Stimulated activated CD4-positive, alpha-beta T cell treated with anti-CD3 and anti-CD28 coated beads, Interleukin-15, amount 100 ng/mL, for 48 hours (primary cell): ENCODE measurements at places on chromosomes 4 and X.

DNA sequence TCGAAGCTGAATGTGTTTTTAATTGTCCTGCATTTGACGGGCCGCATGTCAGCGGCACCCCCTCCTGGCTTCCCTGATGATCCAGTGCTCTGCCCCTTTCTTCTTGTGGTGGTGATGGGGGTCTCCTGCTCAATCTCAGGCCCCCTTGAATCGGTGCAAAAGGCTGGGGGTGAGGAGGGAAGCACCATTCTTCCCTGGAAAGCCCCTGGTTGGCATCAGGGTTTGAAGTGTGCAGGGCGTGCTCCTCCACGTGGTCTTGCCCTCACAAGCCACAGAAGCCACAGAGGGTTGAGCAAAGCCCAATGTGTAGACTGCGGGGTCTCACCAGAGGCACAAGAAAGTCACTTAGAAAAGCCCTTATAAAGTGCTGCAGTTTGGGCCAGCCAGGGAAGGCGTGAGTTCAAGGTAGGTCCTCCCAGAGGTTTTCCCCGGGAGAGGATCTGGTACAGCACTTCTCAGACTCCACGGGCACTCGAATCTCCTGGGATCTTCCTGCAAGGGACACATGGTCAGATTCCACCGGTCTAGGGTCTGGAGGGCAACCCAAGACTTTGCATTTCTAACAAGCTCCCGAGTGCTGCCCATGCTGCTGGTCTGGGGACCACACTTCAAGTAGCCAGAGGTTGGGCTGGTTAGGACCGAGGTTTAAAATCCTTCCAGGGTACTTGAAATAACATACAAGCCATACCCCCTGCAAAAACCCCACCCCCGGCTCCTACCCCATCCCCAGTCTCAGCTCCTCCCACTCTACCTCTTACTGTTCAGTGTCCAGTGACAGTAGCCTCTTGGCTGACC, 35.1 kb downstream of the PSAPL1 start:
- DNase-seq, result no peak

DNA sequence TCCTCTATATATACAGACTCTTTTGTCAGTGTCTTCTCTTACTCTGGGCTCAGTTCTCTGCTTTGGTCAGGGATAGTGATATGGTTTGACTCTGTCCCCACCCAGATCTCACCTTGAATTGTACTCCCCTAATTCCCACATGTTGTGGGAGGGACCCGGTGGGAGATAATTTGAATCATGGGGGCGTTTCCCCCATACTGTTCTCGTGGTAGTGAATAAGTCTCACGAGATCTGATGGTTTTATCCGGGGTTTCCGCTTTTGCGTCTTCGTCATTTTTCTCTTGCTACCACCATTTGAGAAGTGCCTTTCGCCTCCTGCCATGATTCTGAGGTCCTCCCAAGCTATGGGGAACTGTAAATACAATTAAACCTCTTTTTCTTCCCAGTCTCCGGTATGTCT, 144.4 kb downstream of the GLUD2 start:
- no peak for DNase-seq

GRCh38 chr4:22677780-22678179, 15.0 kb upstream of the GBA3 start:
- DNase-seq, result no peak

GRCh38 chrX:72465889-72466288, 106.8 kb downstream of the HDAC8 start:
- no peak for DNase-seq

- DNase-seq, result no peak
Observed at GRCh38 chrX:99353412-99353811, 1056.7 kb downstream of the PCDH19 start.

DNA sequence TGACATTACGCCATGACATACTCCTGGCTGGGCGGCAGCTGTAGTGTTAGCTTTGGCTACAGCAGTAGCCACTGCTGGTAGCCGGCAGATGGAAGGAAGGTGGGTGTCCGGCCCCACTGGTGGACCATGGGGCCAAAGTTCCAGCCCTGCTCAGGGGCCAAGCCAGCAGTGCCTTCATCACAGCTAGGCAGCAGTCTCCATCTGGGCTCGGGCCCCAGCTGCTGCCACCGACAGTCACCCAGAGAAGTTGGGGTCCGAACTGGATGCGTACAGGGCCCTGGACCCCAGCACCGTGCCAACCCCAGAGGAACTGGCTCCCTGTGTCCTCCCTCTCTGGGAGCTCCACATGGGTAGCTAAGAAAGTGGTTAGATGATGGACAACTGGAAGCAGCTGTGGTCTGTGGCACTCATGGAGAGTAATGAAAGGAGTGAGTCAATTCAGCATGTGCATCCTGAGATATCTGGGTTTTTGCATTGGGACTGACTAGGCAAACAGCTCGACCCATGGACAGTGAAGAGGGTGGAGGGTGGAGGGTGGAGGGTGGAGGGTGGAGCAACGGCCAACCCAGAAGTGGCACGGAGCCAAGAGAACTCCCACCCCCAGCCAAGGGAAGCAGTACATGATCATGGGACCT, 366.6 kb upstream of the GRIA3 start:
- DNase-seq, result no peak

GRCh38 chr4:18882468-18882867, 860.9 kb upstream of the LCORL start:
- no peak for DNase-seq

- no peak for DNase-seq
Observed at GRCh38 chr4:181784881-181785280, 458.3 kb upstream of the TENM3 start.

DNA sequence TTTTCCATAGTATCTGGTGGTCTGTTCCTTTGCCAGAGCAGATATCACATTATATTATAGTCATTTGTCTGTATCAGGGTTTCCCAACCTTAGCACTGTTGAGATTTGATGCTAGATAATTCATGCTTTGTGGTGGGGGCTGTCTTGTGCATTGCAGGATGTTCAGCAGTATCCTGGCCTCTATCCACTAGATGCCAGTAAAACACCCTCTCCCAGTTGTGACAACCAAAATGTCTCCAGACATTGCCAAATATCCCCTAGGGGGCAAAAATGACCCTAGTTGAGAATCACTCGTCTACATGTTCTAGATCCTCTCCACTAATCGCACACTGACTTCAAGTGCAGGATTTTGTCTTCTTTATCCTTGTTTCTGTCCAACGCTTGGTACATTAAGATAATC, 160.8 kb downstream of the FANCB start:
- DNase-seq, result no peak

DNA sequence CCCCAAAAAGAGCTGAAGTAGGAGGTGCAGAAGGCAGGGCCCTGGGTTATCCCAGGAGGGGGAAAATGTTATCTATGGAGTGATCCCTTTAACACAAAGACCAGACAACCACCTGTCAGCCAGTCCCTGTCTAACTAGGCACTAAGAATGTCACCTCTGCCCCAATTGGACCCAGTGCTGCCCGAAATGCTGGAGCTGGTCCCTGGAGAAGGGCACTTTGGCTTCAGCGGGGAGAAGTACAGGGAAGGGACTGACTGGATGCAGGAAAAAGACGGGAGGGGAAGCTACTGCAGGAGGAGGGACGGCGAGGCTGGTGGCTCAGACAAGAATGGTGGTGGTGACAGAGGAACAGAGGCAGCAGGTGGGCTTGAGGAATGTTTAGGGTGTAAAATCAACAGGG, 17.3 kb downstream of the PHKA2 start:
- no peak for DNase-seq

DNA sequence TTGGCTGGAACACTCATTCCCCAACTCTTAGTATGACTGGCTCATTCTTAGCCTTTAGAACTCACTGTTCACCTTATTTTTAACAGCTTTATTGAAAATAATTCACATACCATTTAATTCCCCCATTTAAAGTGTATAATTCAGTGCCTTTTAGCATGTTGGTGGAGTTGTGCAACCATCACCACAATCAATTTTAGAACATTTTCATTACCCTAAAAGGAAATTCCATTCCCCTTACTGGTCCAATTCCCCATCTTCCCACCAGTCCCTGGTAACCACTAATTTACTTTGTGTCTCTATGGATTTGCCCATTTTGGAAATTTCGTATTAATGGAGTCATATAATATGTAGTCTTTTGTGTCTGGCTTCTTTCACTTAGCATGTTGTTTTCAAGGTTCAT, 19.7 kb downstream of the NHSL2 start:
- no peak for DNase-seq

DNA sequence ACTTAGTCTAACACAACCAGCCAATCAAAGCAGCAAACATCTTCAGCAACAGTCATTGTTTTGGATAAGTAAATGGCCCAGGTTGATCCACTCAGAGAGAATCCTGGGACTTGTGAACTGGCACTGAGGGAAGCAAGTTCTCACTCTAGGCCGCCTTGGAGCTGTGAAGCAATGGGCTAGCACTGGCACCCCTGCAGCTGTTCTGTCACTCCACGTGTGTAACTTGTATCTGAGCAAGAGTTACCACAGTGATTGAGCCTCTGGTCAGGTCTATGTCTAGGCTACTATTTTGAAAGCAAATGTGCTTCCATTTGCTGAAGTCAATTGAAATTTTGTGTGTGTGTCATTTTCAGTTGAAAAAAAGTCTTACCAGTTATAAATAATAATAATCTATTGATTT, 57.2 kb upstream of the HS3ST1 start:
- no peak for DNase-seq

DNA sequence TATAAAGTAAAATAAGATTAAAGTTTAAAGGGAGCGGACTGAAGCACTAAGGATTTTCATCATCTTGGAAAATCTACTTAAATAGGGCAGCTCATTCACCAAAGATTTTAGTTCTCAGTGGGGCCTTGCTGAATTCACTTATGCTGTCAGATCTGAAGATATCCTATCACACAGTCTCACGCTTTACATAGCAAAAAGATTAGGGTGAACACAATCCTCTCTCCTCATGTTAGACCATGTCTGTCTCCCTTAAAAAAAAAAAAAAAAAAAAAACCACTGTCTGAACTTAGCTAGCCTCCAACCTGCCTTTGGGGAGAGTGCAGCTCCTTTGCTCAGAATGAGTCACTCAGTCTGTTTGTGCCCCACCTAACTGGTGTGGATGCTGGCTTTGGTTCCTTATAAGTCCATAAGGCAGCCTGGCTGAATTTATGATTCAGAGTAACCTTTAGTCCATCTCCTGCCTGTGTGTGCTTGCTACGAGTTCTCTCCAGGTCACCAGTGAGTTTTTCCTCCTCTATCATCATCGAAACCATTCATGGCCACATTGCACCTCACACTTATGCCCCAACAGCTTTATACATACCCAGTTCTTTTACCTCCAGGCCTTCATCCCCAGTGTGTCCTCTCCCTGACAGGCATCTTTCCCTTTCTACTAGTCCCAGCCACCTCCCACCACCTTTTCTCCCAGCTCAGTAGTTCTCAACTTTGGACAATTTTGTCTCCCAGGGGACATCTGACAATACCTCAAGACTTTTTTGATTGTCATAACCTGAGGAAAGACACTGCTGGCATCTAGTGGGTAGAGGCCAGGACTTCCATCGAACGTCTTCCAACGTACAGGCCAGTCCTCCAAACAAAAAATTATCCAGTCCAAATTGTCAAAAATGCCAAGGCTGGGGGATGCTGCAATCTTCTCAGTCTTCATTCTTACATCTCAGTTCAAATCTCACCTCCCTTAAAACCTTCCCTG, 220.7 kb upstream of the EMCN start:
- DNase-seq, result no peak

- no peak for DNase-seq
Observed at GRCh38 chrX:154317391-154317995, 21.9 kb downstream of the TKTL1 start.

- DNase-seq, result no peak
Observed at GRCh38 chr4:19348746-19349145, 903.0 kb upstream of the SLIT2 start.

DNA sequence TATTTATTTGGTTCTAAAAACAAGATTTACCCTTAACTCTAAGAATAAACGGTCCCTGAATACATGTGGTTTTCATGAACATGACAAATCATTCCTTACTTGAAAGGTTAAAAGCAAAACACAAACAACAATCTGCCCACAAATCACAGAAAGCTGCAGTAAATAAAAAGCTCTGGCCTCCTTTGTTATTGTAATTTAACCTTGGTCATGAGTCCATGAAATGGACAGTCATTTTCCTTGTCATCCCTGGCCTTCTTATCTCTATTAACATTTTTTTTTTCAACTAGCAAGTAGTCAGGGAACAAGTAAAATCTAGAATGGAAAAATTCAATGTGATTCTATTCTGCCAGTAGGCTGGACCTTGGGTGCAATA, 92.7 kb downstream of the SCD5 start:
- DNase-seq, result no peak

DNA sequence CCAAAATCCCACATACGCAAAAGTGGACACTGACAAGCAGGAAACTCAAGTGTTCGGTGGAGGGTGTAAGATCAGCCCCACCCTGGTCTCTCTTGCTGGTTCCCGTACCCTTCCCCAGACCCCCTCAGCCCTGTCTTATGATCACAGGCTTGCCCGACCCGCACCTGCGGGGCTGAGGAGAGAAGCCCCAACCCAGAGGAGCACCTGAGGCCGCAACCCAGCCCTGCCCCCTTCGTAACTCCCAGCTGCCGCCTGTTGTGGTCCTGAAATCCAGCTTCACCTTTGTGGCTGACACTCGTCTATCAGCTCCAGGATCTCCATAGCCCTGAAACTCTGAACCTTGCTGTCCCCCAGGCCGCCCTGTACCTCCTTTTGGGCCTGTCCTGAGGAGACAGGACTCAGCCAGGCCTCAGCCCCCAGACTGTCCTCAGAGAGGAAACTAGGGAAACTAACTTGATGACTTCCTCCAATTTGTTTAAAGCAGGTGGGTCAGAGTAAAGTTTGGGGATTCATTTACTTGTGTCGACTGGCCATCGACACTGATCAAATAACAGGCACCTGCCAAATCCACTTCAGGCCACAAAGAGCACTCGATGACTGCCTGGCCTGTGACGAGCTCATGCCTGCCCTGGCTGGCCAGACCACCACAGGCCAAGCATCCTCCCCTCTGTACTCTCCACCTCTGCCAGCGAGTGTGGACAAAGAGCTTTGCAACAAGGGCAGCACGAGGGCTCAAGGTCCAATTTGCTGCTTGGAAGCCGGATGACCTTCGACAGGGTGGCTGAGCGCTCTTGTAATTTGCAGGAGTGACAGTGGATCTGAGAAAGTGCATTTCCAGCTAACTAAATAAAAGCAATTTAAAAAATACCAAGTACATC, 19.3 kb downstream of the DCTD start:
- DNase-seq, result no peak
